Motor neuron (in vitro differentiated cells): ENCODE measurements at places on chromosomes 13 and 19. TPM values are rescaled to one million over a fixed set of nuclear protein-coding genes. Genes with fewer than 3 reads are reported as not detected.

- peak; percentile 100 for ATAC-seq
Measured at GRCh38 chr13:101258071-101258470, 158.2 kb downstream of the NALCN start.

SIGLECL1 gene
- not detected in 2 replicates for total RNA-seq

SELENOV gene
- 0.27 and 0.62 TPM in 2 replicates for total RNA-seq

HCST gene
- total RNA-seq: 2.0 and 2.6 TPM in 2 replicates

- ATAC-seq: no peak
Measured at GRCh38 chr13:51603716-51604115, 19.5 kb downstream of the WDFY2 start.

- ATAC-seq: peak; percentile 8
Measured at GRCh38 chr13:95676105-95676761, 706 bp upstream of the DNAJC3 start.

- peak; percentile 38 for ATAC-seq
Measured at GRCh38 chr13:32415019-32415418, 12.9 kb downstream of the N4BP2L1 start.

- no peak for ATAC-seq
Measured at GRCh38 chr19:40597329-40597838, 3.8 kb upstream of the LTBP4 start.

ZNF383 gene
- total RNA-seq: 6.9 and 7.4 TPM in 2 replicates

DNA sequence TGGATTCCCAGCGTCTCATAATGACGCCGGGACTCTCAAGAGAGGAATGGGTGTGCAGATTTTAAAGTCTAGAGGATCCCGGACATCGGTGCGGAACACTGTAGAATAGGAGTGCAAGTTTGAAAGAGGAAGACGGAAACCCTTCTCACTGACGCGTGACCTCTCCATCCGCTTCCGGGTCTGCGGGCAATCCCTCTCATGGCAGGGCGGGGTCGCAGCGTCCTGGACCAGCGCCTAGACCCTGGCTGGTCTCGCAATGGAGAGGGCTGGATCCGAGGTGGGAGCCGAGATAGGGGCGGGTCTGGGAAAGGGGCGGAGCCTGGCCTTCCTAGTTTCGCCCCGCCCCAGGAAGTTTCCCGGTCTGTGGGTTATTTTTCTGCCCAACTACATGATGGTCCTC lies 4.6 kb upstream of the ZNF845 start:
- ATAC-seq: no peak

DNA sequence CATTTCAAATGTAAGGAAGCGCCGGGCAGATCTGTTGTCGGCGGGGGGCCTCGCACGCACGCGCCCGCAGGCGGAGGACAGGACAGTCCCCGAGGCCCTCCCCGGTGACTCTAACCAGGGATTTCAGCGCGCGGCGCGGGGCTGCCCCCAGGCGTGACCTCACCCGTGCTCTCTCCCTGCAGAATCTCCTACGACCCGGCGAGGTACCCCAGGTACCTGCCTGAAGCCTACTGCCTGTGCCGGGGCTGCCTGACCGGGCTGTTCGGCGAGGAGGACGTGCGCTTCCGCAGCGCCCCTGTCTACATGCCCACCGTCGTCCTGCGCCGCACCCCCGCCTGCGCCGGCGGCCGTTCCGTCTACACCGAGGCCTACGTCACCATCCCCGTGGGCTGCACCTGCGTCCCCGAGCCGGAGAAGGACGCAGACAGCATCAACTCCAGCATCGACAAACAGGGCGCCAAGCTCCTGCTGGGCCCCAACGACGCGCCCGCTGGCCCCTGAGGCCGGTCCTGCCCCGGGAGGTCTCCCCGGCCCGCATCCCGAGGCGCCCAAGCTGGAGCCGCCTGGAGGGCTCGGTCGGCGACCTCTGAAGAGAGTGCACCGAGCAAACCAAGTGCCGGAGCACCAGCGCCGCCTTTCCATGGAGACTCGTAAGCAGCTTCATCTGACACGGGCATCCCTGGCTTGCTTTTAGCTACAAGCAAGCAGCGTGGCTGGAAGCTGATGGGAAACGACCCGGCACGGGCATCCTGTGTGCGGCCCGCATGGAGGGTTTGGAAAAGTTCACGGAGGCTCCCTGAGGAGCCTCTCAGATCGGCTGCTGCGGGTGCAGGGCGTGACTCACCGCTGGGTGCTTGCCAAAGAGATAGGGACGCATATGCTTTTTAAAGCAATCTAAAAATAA lies 18.2 kb downstream of the IL17D start:
- peak; percentile 46 for ATAC-seq

DNA sequence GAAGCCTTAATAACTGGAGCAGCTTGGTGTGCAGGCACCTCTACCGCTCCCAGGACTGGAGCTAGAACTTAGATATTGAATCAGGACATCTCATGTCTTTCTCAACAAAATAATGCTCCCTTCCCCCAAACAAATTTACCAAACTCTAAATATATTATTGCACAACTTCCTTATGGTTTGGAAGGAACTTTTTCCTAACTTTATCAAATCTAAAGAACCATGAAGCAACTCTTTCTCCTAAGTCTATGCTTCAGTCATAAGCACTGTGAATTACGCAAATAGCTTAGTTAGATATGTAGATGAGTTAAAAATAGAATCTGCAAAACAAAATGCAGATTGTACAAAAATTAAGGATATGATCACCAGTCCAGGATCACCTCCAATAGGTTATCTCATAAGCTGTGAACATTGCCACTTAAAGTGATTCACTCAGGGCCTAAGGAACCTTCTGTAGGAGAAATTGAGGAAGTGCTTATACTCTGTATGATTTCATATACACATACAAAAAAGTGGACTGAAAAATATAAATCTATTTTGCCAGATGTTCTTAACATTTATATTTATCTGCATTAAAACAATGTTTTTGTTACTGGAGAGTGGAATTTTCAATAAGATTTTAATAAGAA lies 20.4 kb upstream of the MAB21L1 start:
- no peak for ATAC-seq

GRIN2D gene
- 1.8 TPM in 2 replicates for total RNA-seq

DNA sequence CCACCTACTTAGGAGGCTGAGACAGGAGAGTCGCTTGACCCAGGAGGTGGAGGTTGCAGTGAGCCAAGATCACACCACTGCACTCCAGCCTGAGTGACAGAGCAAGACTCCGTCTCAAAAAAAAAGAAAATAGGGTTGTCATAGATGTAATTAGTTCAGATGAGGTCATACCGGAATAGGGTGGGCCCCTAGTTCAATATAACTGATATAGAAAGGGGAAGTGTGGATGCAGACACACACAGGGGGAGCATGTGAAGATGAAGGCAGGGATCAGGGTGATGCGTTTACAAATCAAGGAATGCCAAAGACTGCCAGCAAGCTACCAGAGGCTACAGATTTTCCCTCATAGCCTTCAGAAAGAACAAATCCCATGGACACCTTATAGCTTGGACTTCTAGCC lies 24.3 kb upstream of the EEF1AKMT1 start:
- no peak for ATAC-seq

DNA sequence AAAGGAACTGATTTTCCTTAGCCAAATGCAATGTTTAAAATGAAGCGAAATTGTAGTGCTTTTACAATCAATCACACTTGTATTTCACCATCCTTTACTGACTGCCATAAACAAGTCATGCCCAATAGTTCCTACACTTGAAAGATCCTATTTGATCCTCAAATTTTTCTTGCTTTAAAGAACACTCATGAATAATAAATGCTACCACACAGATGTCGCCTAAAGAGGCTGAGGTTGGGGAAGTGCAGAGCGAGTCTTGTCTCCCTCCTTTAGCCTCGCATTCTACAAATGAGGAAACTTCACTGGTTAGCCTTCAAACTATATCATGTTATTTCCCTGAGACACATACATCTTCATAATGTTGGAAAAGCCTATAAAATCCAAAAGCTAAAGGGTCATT lies 18.7 kb upstream of the AMER2 start:
- ATAC-seq: no peak

DNA sequence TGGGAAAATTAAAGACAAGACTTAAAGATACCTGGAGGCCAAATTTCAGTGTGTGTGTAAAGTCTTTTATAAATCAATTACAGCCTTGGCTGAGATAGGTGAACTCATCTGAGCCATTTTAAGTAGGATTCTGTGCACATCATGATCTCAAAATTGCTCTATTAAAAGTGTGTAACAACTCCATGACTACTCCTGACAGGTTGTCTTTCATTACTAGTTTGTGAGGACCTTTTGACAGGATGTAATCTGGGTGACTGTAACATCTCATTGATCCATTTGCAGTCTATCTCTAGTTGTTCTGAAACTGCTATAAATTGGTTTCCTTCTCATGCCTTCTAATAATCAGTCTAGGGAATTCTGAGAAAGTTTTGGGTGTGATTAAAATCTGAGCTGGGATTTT lies 753.3 kb downstream of the SLITRK5 start:
- no peak for ATAC-seq

DNA sequence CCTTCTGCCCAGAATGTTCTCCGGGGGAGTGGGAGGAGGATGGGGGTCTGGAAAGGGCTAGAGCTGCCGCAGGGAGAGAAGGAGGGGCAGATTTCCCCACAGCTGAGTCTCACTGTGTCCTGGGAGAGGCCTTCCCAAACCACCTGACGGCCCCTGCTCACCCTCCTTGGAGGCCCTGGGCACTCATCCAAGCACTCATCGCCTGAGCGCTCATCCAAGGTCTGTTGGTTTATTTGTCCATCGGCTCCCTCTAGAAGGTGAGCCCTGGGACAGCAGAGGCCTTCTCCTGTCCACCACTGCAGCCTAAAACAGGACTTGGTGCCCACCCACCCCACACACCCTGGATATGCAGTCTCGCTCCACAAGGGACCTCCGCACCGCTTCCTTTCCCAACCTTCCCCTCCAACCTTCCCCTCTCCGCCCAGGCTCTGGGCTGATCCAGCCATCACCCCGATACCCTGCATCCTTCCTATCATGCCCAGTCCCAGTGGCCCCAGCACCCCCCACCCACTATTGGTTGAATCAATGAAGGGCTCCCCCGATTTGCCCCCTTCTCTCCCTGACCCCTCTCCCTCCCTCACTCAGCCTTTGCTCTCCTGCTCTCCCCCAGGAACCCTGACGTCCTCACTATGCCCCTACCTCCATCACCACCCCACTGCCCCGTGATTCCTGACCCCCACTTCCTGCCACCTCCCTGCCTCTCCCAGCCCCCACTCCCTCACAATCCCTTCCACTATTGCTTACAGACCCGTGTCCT lies 1.7 kb downstream of the UBXN6 start:
- ATAC-seq: peak; percentile 13

GRCh38 chr19:5016268-5016667 lies 47.4 kb downstream of the KDM4B start:
- ATAC-seq: no peak
